ENCODE measurements at places on chromosomes 6 and 20. TPM values are rescaled to one million over a fixed set of nuclear protein-coding genes. Genes with fewer than 3 reads are reported as not detected.
A peak's percentile ranks its signal among the peaks of the same experiment; 100 is the strongest.

DNA sequence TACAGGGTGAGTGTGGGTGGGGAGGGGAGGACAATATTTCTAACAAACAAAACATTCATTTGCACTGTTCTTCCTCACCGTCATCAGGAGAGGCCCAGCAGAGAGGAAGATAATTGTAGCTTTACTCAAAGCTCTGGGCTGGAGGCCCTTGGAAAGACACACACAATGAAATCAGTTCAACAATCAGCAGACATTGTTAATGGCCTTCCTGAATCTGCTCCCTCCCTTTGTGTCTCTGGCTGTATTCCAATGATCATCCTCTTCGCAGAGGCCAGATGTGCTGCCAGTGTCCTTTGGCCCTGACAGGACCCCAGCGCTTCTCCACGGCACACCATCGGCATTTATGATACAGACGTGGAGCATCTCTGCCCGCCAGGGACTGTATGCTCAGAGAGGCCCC is 44.6 kb upstream of the LRFN2 start:
- H3K36me3 ChIP-seq: no peaks in the 10 kb centered on the region
- no peak overlapping the region for H3K27ac ChIP-seq
- peaks cover 4% of the 10 kb centered on the region for H3K27me3 ChIP-seq
- DNase-seq: no peak
- no peaks in the 10 kb centered on the region for H3K4me1 ChIP-seq

GRCh38 chr20:16877053-16877554 is 128.9 kb downstream of the OTOR start:
- H3K4me3 ChIP-seq: no peak overlapping the region
- H3K4me1 ChIP-seq: no peaks in the 10 kb centered on the region
- DNase-seq: no peak

DNA sequence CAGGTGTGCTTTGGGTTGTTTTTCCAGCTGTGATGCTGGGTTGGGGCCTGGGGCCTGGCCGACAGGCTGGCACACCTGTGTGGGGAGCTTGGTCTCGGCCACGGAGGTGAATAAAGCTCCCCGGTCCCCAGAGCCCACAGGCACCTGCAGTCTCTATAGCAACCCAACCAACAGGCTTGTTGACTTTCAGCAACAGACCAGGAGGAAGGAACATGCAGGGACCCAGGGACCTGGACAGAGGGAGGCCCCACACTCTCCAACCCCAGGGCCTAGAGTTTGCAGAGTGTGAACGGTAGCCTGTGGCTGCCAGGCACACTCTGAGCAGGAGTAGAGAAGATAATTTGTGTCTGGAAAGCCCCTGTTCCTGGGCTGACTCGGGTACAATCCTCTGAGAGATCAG is 14.6 kb upstream of the SYNJ2 start:
- H3K27ac ChIP-seq: no peak overlapping the region
- H3K4me3 ChIP-seq: no peak overlapping the region
- H3K4me1 ChIP-seq: peaks cover 7% of the 10 kb centered on the region
- H3K36me3 ChIP-seq: no peaks in the 10 kb centered on the region

- H3K36me3 ChIP-seq: peaks cover 90% of the 10 kb centered on the region
- no peak overlapping the region for H3K4me3 ChIP-seq
- no peak overlapping the region for H3K27ac ChIP-seq
- no peak for DNase-seq
- H3K4me1 ChIP-seq: peaks cover 22% of the 10 kb centered on the region
These were observed 9.2 kb downstream of the MRPS18A start for GRCh38 chr6:43678341-43678740.

DNA sequence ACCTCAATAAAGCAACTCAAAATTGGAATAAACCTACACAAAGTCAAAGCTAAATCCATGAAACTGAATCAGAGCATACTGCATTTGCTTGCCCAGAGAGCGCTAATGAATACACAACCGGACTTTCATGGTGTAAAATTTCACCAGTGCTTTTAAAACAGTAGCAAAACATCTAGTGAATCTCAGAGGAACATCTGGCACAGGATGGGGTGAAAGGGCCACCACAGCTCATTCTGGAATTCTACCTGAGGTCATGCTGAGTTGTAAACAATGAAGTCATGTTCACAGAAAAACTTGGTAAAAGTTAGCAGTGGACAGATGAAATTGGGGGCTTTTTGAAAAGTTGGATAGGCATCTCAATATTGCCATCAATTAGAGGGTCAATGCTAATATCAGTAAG is 125.6 kb upstream of the STXBP5 start:
- no peaks in the 10 kb centered on the region for H3K27me3 ChIP-seq
- H3K27ac ChIP-seq: no peak overlapping the region
- DNase-seq: no peak
- no peaks in the 10 kb centered on the region for H3K36me3 ChIP-seq

DNA sequence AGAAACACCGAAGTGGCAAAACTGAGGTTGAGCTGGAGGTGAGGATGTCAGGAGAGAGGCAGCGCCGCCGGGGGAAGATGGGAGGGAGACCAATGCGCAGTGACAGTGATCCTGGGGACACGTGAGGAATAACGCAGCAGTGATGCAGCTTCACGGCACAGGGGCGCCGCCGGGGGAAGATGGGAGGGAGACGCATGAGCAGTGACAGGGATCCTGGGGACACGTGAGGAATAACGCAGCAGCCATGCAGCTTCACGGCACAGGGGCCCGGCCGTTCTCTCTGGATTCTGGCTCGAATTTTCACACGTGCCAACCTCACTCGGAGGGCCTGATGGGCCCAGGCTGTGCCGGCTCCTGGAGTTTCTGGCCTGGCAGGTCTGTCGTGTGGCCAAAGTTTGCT is 94.7 kb downstream of the SMOC2 start:
- H3K4me3 ChIP-seq: no peak overlapping the region
- peaks cover 6% of the 10 kb centered on the region for H3K27me3 ChIP-seq
- H3K27ac ChIP-seq: no peak overlapping the region
- no peak for DNase-seq
- no peaks in the 10 kb centered on the region for H3K36me3 ChIP-seq

DNA sequence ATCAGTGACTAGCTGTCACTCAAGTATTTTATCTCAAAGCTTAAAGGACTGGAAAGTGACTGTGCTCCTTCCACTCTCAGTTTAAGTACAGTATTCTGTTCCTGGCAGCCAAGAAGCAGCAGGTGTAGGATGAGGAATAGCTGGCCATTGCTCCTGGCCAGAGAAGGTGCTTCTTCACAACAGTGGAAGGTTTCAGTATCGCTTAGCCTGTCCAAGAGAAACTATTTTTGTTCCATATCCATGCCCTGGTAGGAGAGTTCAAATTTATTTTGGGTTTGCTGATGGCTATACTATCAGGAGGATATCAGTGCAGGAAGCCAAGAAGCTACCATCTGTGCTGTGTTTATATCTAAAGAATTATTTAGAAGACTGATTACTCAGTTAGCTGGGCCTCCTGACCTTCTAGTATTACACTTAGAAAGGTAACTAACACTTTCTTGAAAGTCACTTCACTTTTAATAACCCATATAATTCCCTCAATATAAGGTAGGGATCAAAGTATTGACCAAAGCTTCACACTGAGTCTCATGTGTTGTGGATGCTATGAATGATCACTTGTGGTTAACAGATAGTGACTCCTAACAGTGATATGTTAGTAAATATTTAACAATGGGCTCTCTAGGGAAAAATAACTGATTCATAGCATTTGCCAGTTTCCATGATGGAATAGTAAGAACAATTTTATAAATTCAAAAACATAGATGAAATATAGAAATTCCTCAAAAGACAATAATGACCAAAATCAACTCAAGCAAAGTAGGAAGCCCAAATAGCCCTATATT is 99.9 kb downstream of the AIG1 start:
- H3K4me1 ChIP-seq: peaks cover 2% of the 10 kb centered on the region
- no peak overlapping the region for H3K4me3 ChIP-seq
- DNase-seq: peak; percentile 64

- H3K36me3 ChIP-seq: no peaks in the 10 kb centered on the region
- DNase-seq: peak; percentile 36
- no peak overlapping the region for H3K4me3 ChIP-seq
- no peak overlapping the region for H3K27ac ChIP-seq
- peaks cover 4% of the 10 kb centered on the region for H3K27me3 ChIP-seq
These were observed 27.1 kb downstream of the RAB44 start for GRCh38 chr6:36724514-36725390.

- peaks cover 40% of the 10 kb centered on the region for H3K27me3 ChIP-seq
- no peak for DNase-seq
- H3K4me3 ChIP-seq: no peak overlapping the region
These were observed 121.1 kb downstream of the TRIM27 start for GRCh38 chr6:28802417-28803336.

- H3K36me3 ChIP-seq: no peaks in the 10 kb centered on the region
- no peaks in the 10 kb centered on the region for H3K4me1 ChIP-seq
- H3K27ac ChIP-seq: no peak overlapping the region
These were observed 94.3 kb upstream of the NOX3 start for GRCh38 chr6:155549928-155550327.

GRCh38 chr20:44809380-44810060 is 826 bp downstream of the RIMS4 start:
- H3K27me3 ChIP-seq: peaks cover 43% of the 10 kb centered on the region
- no peaks in the 10 kb centered on the region for H3K36me3 ChIP-seq
- peak overlapping the region; percentile 43 for H3K4me3 ChIP-seq
- no peak overlapping the region for H3K27ac ChIP-seq

GRCh38 chr20:62104791-62105345 is 17.4 kb upstream of the LSM14B start:
- H3K4me1 ChIP-seq: peaks cover 5% of the 10 kb centered on the region
- no peaks in the 10 kb centered on the region for H3K36me3 ChIP-seq
- H3K27me3 ChIP-seq: peaks cover 4% of the 10 kb centered on the region
- no peak overlapping the region for H3K4me3 ChIP-seq

The GRM1 gene
- total RNA-seq: 0.09 TPM

The CAPN11 gene
- 0.18 TPM for total RNA-seq

The ID4 gene
- total RNA-seq: 4.6 TPM

The OR2J3 gene
- not detected for total RNA-seq

The CRYBG1 gene
- total RNA-seq: 2.8 TPM
